ENCODE measurements at places on chromosomes 2 and 18. TPM values are rescaled to one million over a fixed set of nuclear protein-coding genes. Genes with fewer than 3 reads are reported as not detected.

The R3HDM1 gene
- total RNA-seq = 22.2 TPM

GRCh38 chr2:44184106-44184505, 15.4 kb downstream of the PPM1B start:
- no peak overlapping the region for H3K4me3 ChIP-seq
- no peak overlapping the region for H3K27ac ChIP-seq
- H3K4me1 ChIP-seq = no peaks in the 10 kb centered on the region
- no peaks in the 10 kb centered on the region for H3K27me3 ChIP-seq
- no peaks in the 10 kb centered on the region for H3K36me3 ChIP-seq

DNA sequence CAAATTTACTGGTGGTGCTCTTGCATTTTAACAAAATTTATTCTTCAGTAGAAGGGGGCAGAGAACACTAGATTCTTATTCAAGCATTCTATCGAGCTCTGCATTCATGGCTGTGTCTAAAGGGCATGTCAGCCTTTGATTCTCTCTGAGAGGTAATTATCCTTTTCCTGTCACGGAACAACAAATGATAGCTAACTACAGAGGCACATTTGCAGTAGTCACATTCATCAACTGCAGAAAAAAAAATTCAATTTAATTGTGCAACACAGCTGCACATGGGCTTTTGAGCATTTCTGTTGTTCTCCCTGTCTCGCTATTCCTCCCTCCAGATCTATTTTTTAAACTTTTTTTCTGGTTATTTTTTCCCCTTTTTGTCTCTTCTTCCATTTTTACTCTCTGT, 13.0 kb upstream of the DLX1 start:
- H3K4me3 ChIP-seq = no peak overlapping the region
- no peaks in the 10 kb centered on the region for H3K4me1 ChIP-seq
- no peak overlapping the region for H3K27ac ChIP-seq
- H3K27me3 ChIP-seq = no peaks in the 10 kb centered on the region
- no peaks in the 10 kb centered on the region for H3K36me3 ChIP-seq

GRCh38 chr2:164561416-164561815, 59.9 kb downstream of the GRB14 start:
- H3K36me3 ChIP-seq = no peaks in the 10 kb centered on the region
- no peaks in the 10 kb centered on the region for H3K27me3 ChIP-seq
- DNase-seq = no peak
- H3K4me3 ChIP-seq = no peak overlapping the region
- no peaks in the 10 kb centered on the region for H3K4me1 ChIP-seq

- peaks cover 6% of the 10 kb centered on the region for H3K4me1 ChIP-seq
- no peak for DNase-seq
- no peak overlapping the region for H3K4me3 ChIP-seq
- H3K27me3 ChIP-seq = no peaks in the 10 kb centered on the region
These were observed 96.9 kb upstream of the NEDD4L start for GRCh38 chr18:57947117-57947516.

DNA sequence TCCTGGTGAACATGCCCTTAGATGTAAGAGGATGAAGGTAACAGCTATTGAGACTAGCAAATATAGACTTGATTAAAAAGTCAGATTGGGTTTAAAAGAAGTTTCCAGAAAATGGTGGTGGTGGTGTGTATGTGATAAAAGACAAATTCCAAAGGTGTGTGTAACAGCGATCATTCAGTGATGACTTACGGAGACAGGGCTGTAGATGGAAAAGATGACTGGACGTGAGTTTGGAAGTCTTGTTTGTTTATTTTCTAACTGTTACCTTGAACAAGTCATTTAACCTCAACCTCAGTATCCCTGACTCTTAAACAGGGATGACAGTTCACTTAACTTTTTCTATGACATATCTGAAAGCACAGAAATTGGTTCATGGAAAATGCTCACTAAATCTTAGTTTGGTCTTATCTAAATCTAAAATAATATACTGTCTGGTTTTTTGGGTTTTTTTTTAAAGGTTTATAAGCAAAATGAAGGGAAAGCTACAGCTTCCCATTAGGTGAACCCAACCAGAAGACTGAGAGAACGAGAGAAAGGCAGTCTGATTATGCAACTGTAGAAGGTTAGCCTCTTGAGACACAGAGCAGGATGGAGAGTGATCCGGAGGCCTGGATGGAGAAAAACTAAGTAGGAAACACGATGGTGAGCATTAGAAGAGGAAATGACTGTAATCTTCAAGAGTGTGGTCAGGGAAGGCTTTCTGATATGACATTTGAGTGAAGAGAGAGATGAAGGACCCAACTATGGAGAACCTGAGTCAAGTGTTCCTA, 71.9 kb downstream of the TCF4 start:
- no peak overlapping the region for H3K27ac ChIP-seq
- DNase-seq = no peak
- no peak overlapping the region for H3K4me3 ChIP-seq
- H3K4me1 ChIP-seq = no peaks in the 10 kb centered on the region
- no peaks in the 10 kb centered on the region for H3K27me3 ChIP-seq
- H3K36me3 ChIP-seq = no peaks in the 10 kb centered on the region

DNA sequence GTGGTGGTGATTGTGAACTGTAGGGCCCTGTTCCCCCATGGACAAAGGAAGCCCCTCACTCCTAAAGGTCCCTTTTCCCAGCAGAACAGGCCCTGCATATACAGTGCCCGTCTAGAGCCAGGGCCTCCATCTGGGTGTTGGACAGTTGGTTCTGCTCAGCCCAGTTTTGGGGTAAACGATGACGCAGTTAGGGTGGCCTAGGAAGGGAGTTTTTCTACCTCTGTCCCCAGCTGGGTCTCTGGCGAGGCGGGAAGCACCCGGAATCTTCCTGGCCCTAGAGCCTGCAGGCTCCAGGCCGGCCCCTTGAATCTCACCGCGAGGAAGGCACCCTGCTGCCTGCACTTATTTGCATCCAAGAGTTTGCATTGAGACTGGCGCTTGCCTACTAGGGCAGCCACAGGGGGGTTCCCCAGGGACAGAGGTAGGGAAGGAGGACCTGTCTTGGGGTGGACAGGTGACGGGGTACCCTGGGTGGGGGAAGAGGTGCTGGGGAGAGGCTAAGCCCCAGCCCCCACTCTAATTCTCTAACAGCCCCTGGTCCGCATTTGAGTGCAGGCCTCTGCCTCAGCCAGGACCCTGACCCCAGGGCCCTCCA, 529 bp upstream of the MTA3 start:
- H3K4me3 ChIP-seq = peak overlapping the region; percentile 91
- H3K27me3 ChIP-seq = no peaks in the 10 kb centered on the region
- peak overlapping the region; percentile 96 for H3K27ac ChIP-seq
- DNase-seq = peak; percentile 72
- H3K4me1 ChIP-seq = peaks cover 31% of the 10 kb centered on the region

DNA sequence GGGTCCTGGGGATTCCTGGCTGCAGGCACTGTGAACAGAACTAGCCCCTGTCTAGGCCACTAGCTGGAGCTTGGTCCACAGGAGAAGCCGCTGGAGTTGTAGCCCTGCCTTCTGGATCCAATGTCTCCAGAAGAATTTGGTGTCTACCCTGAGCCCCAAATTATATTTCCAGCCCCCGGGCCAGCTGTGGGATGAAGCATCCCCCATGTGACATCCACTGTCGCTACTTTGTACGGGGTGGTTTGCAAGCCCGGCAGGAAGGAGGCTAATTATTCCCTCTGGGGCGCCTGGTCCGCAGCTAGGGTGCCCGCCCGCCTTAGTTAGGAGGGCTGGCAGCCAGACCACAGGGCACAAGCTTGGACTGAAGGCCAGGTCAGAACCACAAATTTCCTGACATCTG, 106.5 kb downstream of the SMAD7 start:
- H3K27ac ChIP-seq = no peak overlapping the region
- no peaks in the 10 kb centered on the region for H3K27me3 ChIP-seq
- H3K4me3 ChIP-seq = no peak overlapping the region
- no peak for DNase-seq
- H3K36me3 ChIP-seq = no peaks in the 10 kb centered on the region
- peaks cover 11% of the 10 kb centered on the region for H3K4me1 ChIP-seq

DNA sequence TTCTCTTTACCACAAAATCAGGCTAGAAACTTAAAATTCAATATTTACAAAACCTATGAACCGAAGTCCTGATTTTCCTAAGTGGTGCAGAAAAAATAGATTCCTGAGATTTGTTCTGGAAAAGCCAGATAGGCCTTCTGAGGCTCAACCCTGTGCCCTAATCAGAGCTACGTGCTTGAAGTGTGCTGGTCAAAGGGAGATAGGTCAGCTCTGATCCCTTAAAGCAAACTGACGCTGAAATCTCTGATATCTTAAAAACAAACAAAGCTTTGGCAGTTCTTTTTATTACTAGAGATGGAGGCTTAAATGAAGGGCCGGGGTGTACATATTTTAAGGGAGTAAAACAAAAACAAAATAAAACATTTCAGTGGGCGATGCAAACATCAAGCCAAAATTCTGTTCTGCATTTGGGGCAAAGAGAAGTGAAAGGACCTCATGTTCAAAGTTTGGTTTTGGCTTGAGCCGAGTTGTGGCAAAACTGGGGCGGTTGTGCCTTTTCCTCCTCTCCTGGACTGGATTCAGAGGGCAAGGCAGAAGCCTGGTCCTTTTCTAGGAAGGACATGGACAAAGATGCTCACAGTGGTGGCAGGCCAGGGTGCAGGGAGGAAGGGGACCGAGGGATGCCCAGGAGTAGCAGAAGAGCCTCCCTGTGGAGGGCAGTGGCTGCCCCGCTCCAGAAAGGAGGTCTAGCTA, 295.0 kb downstream of the CDCA7 start:
- no peak overlapping the region for H3K4me3 ChIP-seq
- no peaks in the 10 kb centered on the region for H3K4me1 ChIP-seq
- no peaks in the 10 kb centered on the region for H3K27me3 ChIP-seq

DNA sequence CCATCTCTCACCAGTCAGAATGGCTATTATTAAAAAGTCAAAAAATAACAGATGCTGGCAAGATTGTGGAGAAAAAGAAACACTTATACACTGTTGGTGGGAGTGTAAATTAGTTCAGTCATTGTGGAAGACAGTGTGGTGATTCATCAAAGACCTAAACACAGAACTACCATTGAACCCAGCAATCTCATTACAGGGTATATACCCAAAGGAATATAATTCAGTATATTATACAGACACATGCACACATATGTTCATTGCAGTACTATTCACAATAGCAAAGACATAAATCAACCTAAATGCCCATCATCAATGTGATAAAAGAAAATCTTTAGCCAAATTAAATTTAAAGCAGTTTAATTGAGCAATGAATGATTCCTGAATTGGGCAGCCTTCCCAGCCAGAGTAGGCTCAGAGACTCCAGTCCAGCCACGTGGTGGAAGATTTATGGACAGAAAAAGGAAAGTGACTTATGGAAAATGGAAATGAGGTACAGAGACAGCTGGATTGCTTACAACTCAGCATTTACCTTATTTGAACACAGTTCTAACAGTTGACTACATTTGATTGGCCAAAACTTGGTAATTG, 377.1 kb upstream of the SLC39A10 start:
- no peak overlapping the region for H3K4me3 ChIP-seq
- H3K4me1 ChIP-seq = no peaks in the 10 kb centered on the region

The SS18 gene
- total RNA-seq = 46.8 TPM

The ZNF396 gene
- total RNA-seq = 11.6 TPM

GRCh38 chr2:19073522-19073921, 284.9 kb downstream of the OSR1 start:
- no peaks in the 10 kb centered on the region for H3K4me1 ChIP-seq
- H3K27me3 ChIP-seq = no peaks in the 10 kb centered on the region
- DNase-seq = no peak
- H3K36me3 ChIP-seq = no peaks in the 10 kb centered on the region
- no peak overlapping the region for H3K4me3 ChIP-seq

- H3K36me3 ChIP-seq = no peaks in the 10 kb centered on the region
- no peak for DNase-seq
- no peaks in the 10 kb centered on the region for H3K27me3 ChIP-seq
- H3K4me3 ChIP-seq = no peak overlapping the region
These were observed 3.2 kb upstream of the SLC20A1 start for GRCh38 chr2:112642561-112642960.
